Urinary bladder (tissue), 4 donors: ENCODE measurements at places on chromosomes 2 and 18. TPM values are rescaled to one million over a fixed set of nuclear protein-coding genes. Genes with fewer than 3 reads are reported as not detected.

Gene VAMP5
- polyA plus RNA-seq = 157 TPM

Gene MROH2A
- 7.3 TPM for polyA plus RNA-seq

Gene RAPH1
- polyA plus RNA-seq = 5.3 TPM

Gene POTEC
- not detected for polyA plus RNA-seq

Gene MPV17
- polyA plus RNA-seq = 89.2 TPM

Gene SP140L
- 10.4 TPM for polyA plus RNA-seq
